ENCODE measurements at places on chromosomes 16 and 17. TPM values are rescaled to one million over a fixed set of nuclear protein-coding genes. Genes with fewer than 3 reads are reported as not detected.

The SHISA6 gene
- 0.05 TPM for total RNA-seq

GRCh38 chr17:62745806-62746205 lies 62.3 kb downstream of the MARCHF10 start:
- no peaks in the 10 kb centered on the region for H3K36me3 ChIP-seq
- no peaks in the 10 kb centered on the region for H3K27me3 ChIP-seq
- no peaks in the 10 kb centered on the region for H3K4me1 ChIP-seq
- H3K27ac ChIP-seq: no peak overlapping the region
- H3K4me3 ChIP-seq: no peak overlapping the region

GRCh38 chr16:54072237-54072636 lies 214.3 kb downstream of the IRX3 start:
- DNase-seq: no peak
- no peak overlapping the region for H3K4me3 ChIP-seq
- H3K27ac ChIP-seq: no peak overlapping the region
- H3K4me1 ChIP-seq: peaks cover 3% of the 10 kb centered on the region
- H3K27me3 ChIP-seq: no peaks in the 10 kb centered on the region
- no peaks in the 10 kb centered on the region for H3K36me3 ChIP-seq

DNA sequence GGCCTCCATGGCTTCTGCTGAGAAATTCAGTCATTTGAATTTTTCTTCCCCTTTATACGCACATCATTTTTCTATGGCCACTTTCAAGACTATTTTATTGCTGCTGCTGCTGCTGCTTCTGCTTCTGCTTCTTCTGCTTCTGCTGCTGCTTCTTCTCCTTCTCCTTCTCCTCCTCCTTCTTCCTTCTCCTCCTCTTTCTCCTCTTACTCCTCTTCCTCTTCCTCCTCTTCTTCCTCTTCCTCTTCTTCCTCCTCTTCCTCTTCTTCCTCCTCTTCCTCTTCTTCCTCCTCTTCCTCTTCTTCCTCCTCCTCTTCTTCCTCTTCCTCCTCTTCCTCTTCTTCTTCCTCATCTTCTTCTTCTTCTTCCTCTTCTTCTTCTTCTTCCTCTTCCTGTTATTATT lies 22.4 kb downstream of the CPD start:
- H3K27ac ChIP-seq: no peak overlapping the region
- no peak overlapping the region for H3K4me3 ChIP-seq
- no peaks in the 10 kb centered on the region for H3K4me1 ChIP-seq
- no peak for DNase-seq
- H3K27me3 ChIP-seq: no peaks in the 10 kb centered on the region

DNA sequence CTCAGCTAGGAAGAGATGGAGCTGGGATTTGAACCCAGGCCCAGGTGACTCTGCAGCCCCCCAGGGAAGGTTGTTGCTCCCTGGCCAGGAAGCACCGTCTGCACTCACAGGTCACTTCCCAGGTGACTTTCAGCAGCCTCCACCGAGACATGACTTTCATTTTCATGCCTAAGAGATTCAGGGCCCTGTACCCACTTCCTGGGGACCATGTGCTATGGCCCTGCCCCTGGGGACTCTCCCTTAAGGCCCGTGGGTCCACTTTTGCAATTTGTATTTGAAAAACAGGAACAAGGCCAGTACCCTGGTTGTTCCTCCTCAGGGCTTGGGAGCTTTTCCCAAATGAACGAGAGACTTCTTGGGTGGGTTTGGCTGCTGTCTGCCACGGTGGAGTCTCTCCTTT lies 191.0 kb downstream of the IRF8 start:
- no peak for DNase-seq
- no peaks in the 10 kb centered on the region for H3K27me3 ChIP-seq
- no peak overlapping the region for H3K27ac ChIP-seq
- H3K4me3 ChIP-seq: no peak overlapping the region
- peaks cover 15% of the 10 kb centered on the region for H3K4me1 ChIP-seq
- no peaks in the 10 kb centered on the region for H3K36me3 ChIP-seq

DNA sequence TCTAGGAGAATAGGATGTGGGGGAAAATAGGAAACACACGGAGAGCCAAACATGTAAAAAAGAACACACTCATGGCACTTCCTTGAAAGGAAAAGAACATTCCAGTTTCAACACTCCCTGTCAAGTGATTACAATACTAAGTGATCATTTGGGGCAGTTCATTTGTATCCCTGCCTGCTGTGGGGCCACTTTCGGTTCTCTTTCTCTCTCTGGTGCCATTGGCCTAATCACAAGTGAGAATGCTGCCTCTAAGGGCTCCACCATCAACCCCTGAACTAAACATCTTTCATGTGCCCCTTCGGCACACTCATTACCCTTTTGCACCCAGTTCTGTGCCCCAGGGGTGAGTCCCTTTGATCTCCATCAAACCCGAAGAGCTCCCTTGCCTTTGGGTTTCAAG lies 197.3 kb downstream of the CEP112 start:
- H3K4me1 ChIP-seq: no peaks in the 10 kb centered on the region
- H3K27ac ChIP-seq: no peak overlapping the region
- no peaks in the 10 kb centered on the region for H3K27me3 ChIP-seq
- no peak for DNase-seq

GRCh38 chr17:20999841-21000532 lies 42.8 kb downstream of the USP22 start:
- DNase-seq: no peak
- no peak overlapping the region for H3K4me3 ChIP-seq
- no peaks in the 10 kb centered on the region for H3K27me3 ChIP-seq

GRCh38 chr17:76726776-76727718 lies at the start of gene METTL23:
Gene METTL23 (plus strand): TSS chr17:76726839. CDS start chr17:76729711, 2,872 bp downstream.
- H3K36me3 ChIP-seq: peaks cover 82% of the 10 kb centered on the region
- H3K27ac ChIP-seq: peak within 1 kb of the TSS; percentile 99
- H3K27me3 ChIP-seq: no peaks in the 10 kb centered on the region
- DNase-seq: peak; percentile 81
- H3K4me1 ChIP-seq: peaks cover 21% of the 10 kb centered on the region

All from SJSA1 (cell line).